ENCODE measurements at places on chromosomes 16 and 17.

GRCh38 chr16:81808933-81809480, 29.9 kb downstream of the PLCG2 start:
- peak; percentile 51 for DNase-seq

- no peak for DNase-seq
Observed at GRCh38 chr17:50902372-50903353, 36.5 kb upstream of the TOB1 start.

DNA sequence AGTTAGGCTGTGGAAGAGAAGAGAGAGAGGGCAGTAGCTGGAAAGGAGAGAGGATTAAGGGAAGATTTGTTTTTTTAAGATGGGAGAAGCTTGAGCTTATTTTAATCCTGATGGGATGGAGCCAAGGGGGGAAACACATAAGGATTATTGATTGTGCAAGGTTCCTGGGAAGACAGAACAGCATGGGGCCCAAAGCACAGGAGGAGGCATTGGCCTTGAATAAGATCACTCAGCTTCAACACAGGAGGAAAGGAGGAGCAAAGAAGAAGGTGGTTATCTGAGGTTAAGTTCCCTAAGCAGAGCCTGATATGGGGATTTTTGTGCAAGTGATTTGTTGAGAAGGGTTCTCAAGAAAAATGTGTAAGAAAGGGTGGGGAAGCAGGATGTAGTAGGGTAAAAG, 169.8 kb downstream of the ABCC12 start:
- DNase-seq: no peak

DNA sequence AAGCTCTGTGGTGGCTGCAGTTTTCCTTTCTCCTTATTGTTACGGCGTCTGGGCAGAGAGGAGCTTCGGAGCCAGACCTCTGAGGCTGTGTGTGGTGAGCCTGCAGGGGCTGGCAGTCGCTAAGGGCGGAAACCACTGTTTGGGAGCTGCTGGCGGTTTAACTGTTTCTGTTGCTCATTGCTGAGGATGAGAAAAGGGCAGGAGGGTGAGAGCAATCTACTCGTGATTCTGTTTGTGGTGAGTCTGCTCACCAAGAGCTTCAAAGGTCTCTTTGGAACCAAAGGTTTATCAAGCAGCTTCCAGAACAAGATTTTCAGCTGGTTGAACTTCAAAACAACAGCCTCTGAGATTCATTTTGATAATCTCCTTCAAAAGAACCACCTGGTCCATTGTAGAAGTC, 143.9 kb downstream of the ANKFN1 start:
- DNase-seq: peak; percentile 57

DNA sequence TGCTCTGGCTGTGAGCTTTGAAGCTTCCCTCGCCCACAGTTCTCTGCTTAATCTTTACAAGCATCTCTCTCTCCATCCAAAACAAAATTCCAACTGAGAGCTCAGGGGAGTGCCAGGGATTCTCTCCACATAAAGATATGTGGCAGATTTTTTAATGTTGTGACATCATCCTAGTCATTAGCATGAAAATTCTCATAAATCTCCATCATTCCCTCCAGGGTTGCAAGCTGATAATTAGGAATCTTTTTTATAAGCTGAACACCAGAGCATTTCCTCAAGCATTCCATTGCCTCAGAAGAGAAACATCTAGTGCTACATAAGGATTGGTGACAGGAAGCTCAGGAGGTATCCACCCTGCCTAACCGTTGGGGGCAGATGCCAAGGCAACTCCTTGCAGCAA, 82.4 kb upstream of the DNAH9 start:
- DNase-seq: no peak

GRCh38 chr16:88116121-88116520, 164.9 kb downstream of the BANP start:
- no peak for DNase-seq

DNA sequence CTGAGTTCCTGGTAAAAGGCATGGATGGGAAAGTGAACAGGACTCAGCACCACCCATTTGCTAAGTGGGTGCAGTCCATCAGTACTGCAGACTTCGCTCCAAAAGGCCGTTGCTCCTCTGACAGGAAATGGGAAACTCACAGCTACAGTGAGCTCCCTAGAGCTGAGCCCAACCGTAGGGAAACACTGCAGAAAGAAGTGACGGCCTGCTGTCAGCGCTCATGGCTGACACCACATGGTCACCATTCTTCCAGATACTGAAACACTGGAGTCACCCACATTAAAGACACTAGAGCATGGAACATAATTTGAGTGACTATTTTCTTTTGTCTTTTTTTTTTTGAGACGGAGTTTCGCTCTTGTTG, 31.9 kb downstream of the UBE2O start:
- DNase-seq: no peak

- no peak for DNase-seq
Observed at GRCh38 chr17:12021623-12022140, 1.0 kb downstream of the MAP2K4 start.

DNA sequence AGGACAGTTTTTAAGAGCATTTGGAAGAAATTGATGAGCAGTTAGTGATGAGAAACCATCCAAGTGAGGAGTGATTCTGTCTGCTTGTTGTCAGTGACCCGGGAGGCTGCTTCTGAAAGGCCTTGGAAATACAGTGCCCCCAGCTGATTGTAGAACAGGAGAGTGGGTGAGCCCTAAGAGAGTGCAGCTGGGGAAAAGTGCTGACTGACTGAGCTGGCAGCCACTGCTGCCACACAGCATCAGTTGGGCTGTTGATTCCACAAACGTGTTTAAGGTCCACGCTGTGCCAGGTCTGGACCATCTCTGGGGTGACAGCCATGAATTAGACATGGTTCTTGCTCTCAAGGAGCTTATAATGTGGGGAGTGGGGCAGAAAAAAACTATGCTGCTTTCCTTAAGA, 18.9 kb downstream of the NUP93 start:
- DNase-seq: no peak

GRCh38 chr16:81071805-81072204, 5.2 kb downstream of the C16orf46 start:
- DNase-seq: no peak

DNA sequence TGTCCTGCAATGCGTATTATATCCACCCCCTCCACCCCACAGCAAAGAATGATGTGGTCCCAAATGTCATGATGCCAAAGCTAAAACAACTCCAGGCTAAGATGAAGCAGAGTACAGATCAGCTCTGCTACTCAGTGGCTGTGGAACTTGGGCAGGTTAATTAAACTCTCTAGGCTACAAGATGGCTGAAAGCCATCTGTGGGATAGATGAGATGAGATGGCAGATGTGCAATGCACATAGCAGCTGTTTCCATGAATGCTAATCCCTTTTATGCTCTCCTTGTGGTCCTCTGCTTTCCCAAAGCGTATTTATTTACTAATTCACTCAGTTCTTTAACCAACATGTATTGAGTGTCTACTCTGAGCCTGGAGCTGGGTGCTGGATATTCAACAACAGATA, 114.4 kb downstream of the GRIN2A start:
- DNase-seq: no peak

DNA sequence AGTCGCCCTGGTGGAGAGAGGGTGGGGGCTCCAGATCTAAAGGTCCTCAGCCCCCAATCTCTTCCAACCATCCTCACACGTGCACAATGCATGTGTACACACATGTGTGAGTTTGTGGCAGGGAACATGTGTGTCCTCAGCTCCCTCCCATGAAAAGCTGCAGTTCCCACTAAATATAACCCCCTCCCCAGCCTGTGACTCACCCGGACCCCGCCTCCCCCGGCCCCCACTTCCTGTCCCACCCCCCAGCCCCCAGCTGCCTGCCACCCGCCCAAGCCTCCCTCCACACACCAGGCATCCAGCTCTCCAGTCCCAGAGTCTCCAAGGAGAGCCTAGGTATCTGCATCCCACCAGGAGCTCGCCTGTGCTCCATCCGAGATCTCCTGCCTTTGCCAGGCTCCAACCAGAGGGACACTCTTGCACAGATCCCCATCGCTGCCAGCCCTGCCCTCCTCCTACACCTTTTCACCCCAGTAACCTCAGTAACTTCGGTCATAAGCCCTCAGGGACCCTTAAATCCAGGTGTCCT, 3.9 kb downstream of the DLG4 start:
- DNase-seq: no peak
